ENCODE measurements at places on chromosomes 11 and 22.

DNA sequence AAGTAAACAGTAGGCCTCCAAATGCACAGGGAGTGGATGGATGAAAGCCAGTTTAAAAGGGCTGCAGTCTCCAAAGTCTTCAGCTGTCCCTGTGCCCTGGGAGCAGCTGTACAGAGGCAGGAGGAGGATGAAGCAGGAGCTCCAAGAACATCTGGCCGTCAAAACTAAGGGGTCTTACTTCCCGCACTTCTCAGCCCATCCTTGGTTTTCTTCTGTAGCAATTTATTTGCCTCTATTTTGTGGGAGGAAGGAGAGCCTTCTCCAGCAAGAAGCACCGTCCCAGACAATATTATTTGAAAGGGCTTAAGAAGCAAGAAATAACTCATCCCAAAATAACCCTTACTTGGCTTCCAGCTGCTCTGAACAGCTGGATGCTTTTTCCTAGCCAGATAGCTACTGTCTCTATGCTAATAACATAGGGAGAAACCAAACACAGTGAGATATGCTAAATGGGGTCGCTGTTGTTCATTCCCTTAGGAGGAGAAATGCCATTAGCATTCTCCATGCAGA, 133.2 kb downstream of the SPATA19 start:
- DNase-seq, result no peak

DNA sequence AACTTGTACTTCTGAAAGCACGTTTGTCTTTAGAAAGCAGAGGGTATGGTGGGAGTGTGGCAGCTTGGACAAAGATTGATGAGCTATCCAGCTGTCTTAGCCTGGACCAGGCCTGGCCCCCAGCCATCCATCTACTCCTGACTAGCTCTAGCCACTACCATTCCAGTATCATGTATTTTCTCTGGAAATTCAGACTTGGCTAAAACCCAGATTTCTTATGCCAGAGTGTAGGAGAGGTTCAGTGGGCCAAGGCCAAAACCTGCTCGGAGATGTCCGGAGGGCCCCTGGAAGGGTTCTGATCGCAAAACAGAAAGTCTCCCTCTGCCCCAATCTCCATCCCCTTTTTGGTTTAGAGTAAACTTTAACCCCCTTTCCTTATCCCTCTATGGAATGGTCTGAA, 24.8 kb upstream of the MTCH2 start:
- DNase-seq, result no peak

DNA sequence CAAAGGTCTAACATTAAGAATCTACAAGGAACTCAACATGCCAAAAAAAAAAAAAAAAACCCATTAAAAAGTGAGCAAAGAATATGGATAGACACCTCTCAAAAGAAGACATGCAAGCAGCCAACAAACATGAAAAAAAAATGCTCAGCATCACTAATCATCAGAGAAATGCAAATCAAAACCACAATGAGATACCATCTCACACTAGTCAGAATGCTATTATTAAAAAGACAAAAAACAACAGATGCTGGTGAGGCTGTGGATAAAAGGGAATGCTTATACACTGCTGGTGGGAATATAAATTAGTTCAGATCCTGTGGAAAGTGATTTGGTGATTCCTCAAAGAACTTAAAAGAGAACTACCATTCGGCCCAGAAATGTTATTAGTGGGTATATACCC, 257.7 kb upstream of the PLET1 start:
- peak; percentile 23 for DNase-seq

- peak; percentile 49 for DNase-seq
Observed at GRCh38 chr11:13316528-13316961, 39.0 kb downstream of the BMAL1 start.

- no peak for DNase-seq
Observed at GRCh38 chr11:129804012-129804411, 11.6 kb upstream of the TMEM45B start.

DNA sequence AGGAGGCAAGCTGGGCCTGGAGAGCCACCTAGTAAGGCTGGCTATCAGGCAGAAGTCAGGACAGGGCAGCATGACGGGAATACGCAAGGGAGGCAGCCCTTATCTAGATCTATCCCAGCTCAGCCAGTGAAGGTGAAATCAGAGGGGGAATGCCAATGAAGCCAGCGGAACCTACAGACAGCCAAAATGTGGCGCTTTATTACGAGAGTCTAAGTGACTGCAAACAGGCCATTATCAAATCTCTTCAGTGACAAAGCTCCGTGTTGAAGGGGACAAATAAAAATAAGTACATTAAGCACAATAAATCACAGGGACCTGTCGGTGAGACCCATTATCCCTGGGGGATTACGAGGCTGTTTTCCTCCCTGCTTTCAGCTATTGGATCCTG, 22.8 kb downstream of the LARGE1 start:
- no peak for DNase-seq
